ENCODE measurements at places on chromosomes 2 and 18. TPM values are rescaled to one million over a fixed set of nuclear protein-coding genes. Genes with fewer than 3 reads are reported as not detected.

DNA sequence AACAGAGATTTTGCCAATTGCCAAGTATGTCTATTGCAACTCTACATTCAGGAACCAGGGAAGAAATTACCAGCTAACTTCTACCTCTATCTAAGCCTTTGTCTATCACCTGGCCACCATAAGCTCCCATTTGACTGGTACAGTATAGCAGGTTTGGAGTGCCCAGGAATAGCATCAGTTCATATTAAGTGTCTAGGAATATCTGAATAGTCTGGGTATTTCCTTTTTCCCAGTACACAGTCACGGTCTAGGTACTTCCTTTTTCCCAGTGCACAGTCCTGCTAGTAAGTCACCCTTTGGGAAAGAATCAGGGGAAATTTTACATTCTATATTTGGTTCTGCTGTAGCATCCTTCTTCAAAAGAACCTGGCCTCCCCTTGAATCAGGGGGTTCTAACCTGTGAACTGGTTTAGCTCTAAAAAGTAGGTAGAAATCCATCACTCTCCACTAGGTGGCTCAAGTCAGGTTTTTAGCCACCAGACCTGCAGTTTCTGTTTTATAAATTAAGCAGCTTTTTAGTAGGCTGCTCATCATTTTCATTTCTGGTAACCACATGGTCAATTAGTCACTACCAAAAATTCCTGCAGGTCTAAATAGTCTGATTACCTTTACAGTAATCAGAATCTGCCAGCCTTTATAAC is 49.3 kb upstream of the DNAJC10 start:
- DNase-seq, result no peak

GRCh38 chr2:119319593-119319992 is 47.0 kb downstream of the C2orf76 start:
- no peak for DNase-seq

DNA sequence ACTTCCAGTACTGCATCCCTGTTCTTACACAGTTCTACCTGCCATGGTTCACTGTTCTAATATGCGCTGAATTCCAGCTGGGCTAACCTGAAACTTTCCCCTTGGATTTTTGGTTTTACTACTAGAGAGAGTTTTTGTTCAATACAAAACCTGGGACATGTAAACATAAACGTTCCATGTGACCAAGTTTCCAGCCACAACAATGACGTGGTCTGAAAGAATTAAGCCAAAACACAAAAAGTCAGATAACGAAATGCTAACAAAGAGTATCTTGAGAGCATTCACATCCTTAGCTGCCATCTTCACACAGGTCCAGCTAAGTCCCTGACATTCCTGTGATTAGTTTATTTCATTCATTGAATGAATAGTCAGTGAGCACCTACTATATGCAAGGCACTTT is 467.0 kb upstream of the PKDCC start:
- DNase-seq, result no peak

GRCh38 chr18:23479829-23480505 is 23.3 kb upstream of the RMC1 start:
- no peak for DNase-seq

DNA sequence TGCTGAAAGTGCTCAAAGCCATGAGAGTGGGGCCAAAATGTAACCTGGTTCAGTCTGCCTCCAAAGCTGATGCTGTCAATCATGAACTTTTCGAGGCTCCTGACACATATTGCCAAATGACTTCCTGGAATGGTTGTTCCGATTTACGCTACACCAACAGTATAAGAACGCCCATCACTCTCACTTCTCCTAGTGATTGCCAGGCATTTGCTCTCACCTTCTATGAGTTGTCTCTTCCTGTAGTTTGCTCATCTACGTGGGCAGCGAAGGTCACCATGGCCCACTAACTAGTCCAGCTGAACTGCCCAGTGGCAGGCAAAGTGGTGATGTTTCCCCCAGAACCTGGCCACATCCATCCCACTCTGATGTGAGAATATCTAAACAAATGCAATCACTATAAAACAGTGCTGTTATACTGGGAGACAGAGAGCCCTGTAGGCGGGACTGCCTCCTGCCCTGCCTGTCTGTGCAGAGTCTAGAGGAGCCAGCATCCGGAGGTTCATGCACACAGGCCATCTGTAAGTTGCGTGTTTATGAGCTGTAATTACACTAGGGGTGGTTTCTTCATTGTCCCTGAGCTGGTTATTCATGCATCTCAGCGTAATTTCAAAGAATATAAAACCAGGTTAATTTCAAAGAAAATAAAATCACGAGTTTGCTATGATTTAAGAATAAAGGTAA is 8.8 kb upstream of the CABLES1 start:
- DNase-seq, result no peak

The GPR35 gene
- 0.96 TPM for total RNA-seq

DNA sequence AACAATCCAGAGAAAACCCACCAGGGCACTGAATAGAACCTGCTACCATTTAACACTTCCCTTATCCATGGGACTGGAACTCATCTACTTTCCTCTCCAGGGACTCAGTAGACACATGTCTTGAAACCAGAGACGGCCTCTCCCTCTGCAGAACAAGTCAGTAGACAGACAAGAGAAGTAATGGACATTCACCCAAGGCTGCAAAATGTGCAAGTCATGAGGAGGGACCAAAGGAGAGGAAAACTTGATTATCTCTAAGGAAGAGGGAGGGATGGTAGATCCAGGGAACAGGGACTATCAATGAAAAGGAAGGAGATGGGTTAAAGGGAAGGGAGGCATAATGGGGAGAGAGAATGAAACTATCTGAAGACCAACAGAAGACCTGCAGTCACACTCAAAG is 5.3 kb upstream of the TTC39C start:
- no peak for DNase-seq

The MC5R gene
- total RNA-seq, result not detected

The LAMA1 gene
- total RNA-seq, result 0.14 TPM

The SOX11 gene
- 1.5 TPM for total RNA-seq

The ACMSD gene
- 0.61 TPM for total RNA-seq

- DNase-seq, result peak; percentile 51
Measured at GRCh38 chr2:70094978-70095719, 7.9 kb downstream of the PCBP1 start.

The CCBE1 gene
- total RNA-seq, result 36.0 TPM

The NEU2 gene
- total RNA-seq, result not detected

The CCNYL1 gene
- 2.3 TPM for total RNA-seq

- no peak for DNase-seq
Measured at GRCh38 chr2:165863810-165864261, 69.8 kb upstream of the GALNT3 start.

DNA sequence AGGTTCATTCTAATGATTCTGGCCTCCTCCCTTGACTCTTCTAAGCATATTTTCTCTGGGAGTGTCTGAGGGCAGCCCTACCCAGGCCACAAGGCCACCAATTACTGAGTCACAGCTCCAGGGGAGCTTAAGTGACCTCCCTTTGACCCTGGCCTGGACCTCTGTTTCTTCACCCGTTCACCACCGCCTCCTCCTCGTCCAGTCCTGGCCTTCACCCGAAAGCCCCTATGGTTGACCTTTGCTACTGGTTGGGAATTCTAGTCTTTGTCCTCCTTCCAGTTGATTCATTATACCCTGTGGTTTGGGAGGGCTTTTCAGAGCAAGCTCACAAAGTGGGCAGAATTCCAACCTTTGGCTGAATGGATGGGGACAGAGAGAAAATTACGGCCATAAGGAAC is 72.6 kb downstream of the NRP2 start:
- peak; percentile 70 for DNase-seq

The LYPD6B gene
- 0.52 TPM for total RNA-seq

DNA sequence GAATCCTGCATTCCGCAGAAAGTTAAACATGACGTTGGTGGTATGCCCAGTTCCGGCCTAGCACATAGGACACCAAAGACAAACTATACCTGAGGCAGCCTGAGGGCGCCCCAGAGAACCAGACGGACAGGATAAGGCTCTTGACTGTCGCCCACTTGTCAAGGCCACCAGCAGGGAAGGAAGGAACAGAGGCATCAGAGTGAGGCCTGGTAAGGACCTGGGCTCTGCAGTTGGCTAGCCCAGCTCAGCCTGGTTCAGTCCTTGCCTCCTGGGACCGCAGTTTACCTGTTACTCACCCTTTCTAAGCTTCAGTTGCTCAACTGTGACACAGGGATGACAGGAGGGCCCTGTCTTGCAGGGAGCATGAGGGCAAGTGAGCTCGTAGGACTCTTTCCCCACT is 82.1 kb downstream of the ACTR2 start:
- DNase-seq, result no peak

GRCh38 chr2:64697297-64698176 is 43.8 kb upstream of the SERTAD2 start:
- DNase-seq, result no peak

The TNFRSF11A gene
- total RNA-seq, result 3.4 TPM

GRCh38 chr2:88874063-88874657 is 182.7 kb downstream of the RPIA start:
- peak; percentile 47 for DNase-seq

GRCh38 chr18:48129621-48130082 is 199.2 kb upstream of the SMAD2 start:
- no peak for DNase-seq

DNA sequence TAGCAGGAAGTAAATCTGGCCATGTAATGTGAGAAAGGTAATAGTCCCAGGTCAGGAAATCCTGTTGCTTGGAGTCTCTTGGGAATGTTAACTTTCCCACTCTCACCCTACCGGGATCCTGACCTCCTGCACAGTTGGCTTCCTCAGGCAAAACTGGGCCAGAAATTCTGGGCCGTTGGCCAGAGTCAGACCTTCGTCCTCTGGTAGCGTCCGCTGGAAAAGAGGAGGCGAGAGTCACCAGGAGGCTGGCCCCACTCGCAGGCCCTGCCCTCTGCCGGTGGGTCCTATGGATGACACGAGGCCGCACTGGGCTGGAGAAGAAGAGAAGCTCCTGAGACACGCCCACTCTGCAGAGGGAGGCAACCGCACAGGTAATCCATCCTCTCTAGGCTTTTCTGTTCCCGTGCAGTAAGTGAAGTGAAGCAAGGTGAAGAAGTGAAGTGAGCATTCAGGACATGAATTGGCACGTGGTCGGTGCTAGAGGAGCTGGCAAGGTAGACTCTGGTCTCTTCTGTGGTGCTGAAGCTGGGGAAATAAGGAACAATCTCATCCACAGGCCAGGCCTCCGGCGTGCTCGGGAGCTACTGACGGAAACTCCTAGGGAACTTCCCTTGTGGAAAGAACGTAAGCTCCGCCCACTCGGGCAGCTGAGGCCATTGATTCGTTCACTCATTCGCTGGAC is 182.7 kb upstream of the GLI2 start:
- DNase-seq, result peak; percentile 94

- DNase-seq, result no peak
Measured at GRCh38 chr2:145860083-145860482, 1340.2 kb upstream of the ZEB2 start.

The ADRA2B gene
- 2.8 TPM for total RNA-seq

DNA sequence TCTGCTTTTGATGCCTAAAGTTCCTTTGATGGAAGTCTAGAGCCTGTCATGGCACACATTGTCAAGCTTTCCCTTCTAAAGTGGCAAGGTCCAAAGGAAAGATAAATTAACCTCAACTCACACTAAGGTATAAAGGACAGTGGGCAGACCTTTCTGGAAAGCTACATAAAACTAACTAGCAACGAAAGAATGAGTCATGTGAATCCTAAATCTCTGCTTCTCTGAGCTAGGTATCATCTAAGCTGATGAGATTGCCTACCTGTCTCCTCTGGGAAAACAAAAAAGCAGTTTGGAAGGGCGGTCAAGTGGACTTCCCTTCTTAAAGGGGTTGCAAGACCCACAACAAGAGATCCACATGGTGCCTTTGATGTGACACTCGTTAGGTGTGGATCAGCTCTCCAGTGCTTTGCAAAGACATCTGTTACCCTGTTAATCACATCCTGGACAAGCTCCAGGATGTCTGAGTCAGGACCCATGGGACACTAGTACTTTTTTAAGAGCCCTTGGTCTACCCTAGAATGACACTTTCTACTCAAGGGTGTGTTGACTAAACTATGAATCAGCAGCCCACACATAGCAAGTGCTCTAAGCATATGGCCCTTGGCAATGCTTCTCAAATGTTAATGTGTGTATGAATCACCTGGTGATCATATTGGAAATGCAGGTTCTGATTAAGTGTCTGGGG is 173.5 kb downstream of the ALK start:
- DNase-seq, result no peak

- DNase-seq, result peak; percentile 34
Measured at GRCh38 chr18:48814490-48815178, 136.1 kb downstream of the SMAD7 start.

The KCNG2 gene
- 0.34 TPM for total RNA-seq

DNA sequence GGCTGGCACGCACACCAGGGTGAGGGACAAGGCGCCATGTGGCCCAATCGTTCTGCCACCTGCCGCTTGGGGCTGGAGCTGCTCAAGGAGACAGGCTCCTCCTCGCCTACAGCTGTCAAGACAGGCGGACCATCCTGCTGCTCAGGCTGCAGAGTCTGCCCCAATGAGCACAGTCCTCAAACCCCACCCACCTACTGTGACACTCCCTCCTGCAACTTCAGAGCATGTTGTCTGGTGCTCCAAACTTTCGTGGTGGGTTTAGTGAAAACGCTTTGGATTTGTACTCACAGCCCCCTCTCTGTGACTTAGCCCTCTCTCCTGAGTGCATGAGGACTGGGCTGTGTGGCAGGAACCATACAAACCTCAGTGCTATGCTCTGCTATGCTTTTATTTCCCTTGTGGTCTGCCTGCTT is 23.2 kb upstream of the SLC35F6 start:
- no peak for DNase-seq

DNA sequence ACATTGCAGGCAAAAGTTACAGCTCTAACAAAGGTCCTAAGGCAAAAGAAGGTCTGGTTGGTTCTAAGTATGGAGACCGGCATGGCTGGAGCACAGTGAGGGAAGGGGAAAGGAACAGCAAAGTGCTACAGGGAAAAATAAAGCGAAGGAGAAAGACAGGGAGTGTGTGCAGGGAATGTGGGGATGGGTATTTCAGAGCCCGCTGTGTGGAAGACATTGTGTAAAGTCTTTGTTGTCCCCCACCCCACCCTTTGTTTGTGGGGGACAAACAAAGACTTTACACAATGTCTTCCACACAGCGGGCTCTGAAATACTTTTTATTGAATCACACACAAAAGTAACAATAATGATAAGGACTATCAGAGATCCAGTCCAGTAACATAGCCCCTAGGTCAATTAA is 28.9 kb upstream of the C2orf15 start:
- DNase-seq, result no peak

DNA sequence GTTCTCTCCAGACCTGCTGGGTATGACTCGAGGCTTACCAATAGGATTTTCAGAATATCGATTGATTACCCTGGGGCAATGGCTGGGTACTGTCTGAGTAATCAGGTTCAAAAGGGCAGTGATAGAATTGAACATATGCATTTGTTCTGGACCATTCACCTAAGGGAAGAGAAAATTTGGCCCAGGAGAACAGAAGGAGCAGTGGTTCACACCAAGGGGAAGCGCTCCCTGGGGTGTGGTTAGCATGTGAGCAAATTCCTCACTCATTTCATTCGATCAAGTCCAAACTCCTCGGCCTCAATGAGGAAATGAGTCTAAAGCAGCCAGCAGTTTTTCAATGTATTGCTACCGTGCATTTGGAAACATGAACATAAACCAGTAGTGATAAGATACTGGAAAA is 55.6 kb downstream of the CYP26B1 start:
- DNase-seq, result no peak
